Activated naive CD4-positive, alpha-beta T cell treated with anti-CD3 and anti-CD28 coated beads for 36 hours (primary cell): ENCODE measurements at places on chromosomes 2 and 18. TPM values are rescaled to one million over a fixed set of nuclear protein-coding genes. Genes with fewer than 3 reads are reported as not detected.

DNA sequence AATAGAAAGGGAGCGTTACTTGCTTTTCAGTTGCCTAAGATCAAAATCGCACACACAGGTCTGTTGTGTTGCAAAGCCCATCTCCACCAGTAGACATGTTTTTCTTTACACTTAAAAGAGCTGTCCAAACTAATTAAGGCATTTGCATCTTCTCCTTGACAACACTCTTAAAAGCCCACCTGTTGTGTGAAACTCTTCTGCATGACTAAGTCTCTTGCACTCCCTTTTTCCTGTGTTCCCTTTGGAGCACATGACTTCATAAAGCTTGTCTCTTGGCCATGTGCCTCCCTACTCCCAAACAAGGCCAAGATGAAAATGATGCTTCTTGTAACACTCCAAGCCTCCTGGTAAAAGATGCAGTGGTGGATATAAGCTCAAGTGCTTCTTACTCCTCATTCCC is 26.1 kb downstream of the PID1 start:
- DNase-seq = no peak
- no peak overlapping the region for H3K27ac ChIP-seq
- peaks cover 2% of the 10 kb centered on the region for H3K27me3 ChIP-seq
- H3K4me1 ChIP-seq = no peaks in the 10 kb centered on the region

DNA sequence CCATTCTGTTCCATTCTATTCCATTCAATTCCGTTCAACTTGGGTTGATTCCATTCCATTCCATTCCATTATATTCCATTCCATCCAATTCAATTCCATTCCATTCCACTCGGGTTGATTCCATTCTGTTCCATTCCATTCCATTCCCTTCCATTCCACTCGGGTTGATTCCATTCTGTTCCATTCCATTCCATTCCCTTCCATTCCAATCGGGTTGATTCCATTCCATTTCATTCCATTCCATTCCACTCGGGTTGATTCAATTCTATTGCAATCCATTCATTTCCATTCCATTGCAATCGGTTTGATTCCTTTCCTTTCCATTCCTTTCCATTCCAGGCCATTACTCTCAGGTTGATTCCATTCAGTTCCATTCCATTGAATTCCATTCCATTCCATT is 1138.4 kb downstream of the RPIA start:
- DNase-seq = no peak
- no peaks in the 10 kb centered on the region for H3K4me1 ChIP-seq
- H3K4me3 ChIP-seq = no peak overlapping the region

DNA sequence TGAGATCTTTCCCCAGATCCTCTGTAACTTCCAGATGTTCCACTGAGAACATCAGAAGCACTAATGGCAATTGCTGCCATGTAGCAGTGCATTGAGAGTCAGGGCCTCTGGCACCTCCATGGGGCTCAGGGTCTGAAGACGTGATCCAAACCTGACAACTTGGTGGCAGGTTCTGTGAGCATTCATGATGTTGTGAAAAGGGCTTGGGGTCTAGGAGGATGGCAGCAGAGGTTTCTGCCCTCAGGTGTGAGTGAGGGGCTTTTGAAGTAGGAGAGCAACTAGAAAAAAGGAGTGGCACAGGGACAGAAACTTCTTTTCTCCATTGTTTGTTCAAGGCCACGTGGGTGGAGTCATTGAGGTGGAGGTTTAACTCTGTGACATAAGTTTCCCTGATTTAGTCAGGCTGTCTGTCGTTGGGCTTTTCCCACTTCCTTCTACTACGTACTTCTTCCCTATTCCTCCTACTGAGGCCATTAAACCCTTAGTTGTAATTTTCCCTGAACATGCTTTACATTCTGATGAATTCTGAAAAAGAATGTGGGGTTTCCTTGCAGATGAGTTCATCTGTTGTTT is 13.1 kb downstream of the CFLAR start:
- peaks cover 60% of the 10 kb centered on the region for H3K4me1 ChIP-seq
- H3K4me3 ChIP-seq = peak overlapping the region; percentile 76
- H3K36me3 ChIP-seq = peaks cover 54% of the 10 kb centered on the region
- H3K27ac ChIP-seq = peak overlapping the region; percentile 96
- no peaks in the 10 kb centered on the region for H3K27me3 ChIP-seq

DNA sequence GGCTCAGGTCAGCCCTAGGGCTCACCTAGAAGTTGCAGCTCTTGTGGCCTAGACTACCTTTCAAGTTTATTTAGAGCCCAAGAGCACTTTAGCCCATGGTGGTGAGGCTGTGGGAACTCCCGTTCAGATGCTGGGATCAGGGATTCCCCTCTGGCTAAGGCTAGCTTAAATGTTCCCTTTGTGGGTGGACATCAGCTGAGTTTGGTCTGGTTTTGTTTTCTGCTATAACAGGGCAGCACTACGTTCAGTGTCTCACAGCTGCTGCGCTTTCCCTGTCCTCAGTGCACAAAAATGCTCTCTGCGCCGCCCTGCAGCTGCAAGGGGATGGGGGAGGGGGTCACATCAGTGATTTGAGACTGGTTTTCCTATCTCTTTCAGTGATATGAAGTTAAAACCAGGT is 170.5 kb upstream of the KCNJ3 start:
- H3K27ac ChIP-seq = no peak overlapping the region
- no peaks in the 10 kb centered on the region for H3K4me1 ChIP-seq
- no peaks in the 10 kb centered on the region for H3K36me3 ChIP-seq
- H3K4me3 ChIP-seq = no peak overlapping the region
- no peaks in the 10 kb centered on the region for H3K27me3 ChIP-seq

DNA sequence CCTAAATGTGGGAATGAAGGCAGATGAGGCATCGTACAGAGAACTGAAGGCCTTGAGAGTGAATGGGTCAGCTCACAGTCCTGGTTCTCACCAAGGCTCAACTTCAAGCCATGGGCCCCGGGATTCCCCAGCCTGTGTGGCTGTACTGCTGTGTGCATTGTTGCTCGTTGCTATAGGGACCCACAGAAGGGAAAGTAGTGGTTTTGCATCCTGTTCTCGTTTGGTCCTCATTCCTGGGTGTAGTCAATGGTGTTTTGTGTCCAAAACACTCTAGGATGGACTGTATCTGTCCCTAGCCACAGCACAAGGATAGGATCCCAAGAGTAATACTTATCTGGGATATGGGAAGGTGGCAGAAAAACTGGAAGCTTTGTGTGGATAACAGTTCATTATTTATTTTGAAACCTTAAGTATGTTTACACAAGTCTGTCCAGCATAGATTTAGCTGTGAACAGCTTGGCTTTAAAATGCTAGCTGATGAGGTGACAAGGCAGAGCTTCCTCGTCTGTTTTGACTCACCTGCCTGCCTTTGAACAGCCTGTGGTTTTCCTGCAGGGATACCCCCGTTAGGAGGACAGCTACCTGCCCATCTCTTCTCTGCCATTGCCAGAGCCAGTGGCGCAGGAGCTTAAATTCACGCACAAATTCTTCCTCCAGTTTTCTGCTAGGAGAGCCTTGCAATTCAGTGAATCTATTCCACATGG is 85.0 kb downstream of the WDSUB1 start:
- peaks cover 15% of the 10 kb centered on the region for H3K4me1 ChIP-seq
- H3K27me3 ChIP-seq = no peaks in the 10 kb centered on the region
- H3K36me3 ChIP-seq = no peaks in the 10 kb centered on the region
- H3K4me3 ChIP-seq = no peak overlapping the region
- DNase-seq = peak; percentile 44

ALPG gene
- not detected for total RNA-seq

SH3BP4 gene
- 0.42 TPM for total RNA-seq

GRCh38 chr2:240775905-240776304 is 44.1 kb downstream of the KIF1A start:
- no peak for DNase-seq
- H3K4me3 ChIP-seq = no peak overlapping the region
- no peaks in the 10 kb centered on the region for H3K36me3 ChIP-seq
- no peak overlapping the region for H3K27ac ChIP-seq

SCYGR8 gene
- not detected for total RNA-seq

GRCh38 chr2:17646838-17647701 is 106.5 kb downstream of the SMC6 start:
- no peak overlapping the region for H3K4me3 ChIP-seq
- no peaks in the 10 kb centered on the region for H3K27me3 ChIP-seq
- H3K27ac ChIP-seq = no peak overlapping the region

DNA sequence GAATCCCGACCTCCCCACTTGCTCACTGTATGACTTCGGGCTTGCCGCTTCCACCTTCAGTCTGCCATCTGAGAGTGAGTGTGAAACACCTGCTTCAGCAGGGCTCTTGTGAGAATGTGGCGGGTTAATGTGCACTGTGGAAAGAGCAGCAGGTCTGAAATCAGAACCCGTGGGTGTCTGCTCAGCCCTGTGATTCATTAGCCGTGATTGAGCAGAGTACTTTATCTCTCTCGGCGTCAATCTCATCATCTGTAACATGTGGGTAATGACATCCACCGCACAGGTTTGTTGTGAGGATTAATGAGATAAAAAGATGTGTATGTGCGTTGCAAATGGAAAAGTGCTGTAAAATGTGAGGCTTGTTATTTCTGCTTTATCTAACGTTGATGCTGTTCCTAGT is 128.6 kb downstream of the LRATD1 start:
- H3K27ac ChIP-seq = no peak overlapping the region
- no peaks in the 10 kb centered on the region for H3K27me3 ChIP-seq
- H3K4me3 ChIP-seq = no peak overlapping the region

- H3K4me1 ChIP-seq = peaks cover 4% of the 10 kb centered on the region
- no peak overlapping the region for H3K27ac ChIP-seq
- no peaks in the 10 kb centered on the region for H3K27me3 ChIP-seq
- no peak overlapping the region for H3K4me3 ChIP-seq
Observed at GRCh38 chr2:30704309-30705020, 102.8 kb downstream of the CAPN13 start.

GALNT14 gene
- 1.1 TPM for total RNA-seq

- H3K27me3 ChIP-seq = peaks cover 17% of the 10 kb centered on the region
- H3K36me3 ChIP-seq = no peaks in the 10 kb centered on the region
- no peaks in the 10 kb centered on the region for H3K4me1 ChIP-seq
- no peak for DNase-seq
- no peak overlapping the region for H3K4me3 ChIP-seq
- no peak overlapping the region for H3K27ac ChIP-seq
Observed at GRCh38 chr2:209956271-209956670, 46.2 kb upstream of the RPE start.

NCKAP5 gene
- total RNA-seq = not detected

GRCh38 chr2:48397281-48397680 is 132.7 kb upstream of the STON1 start:
- H3K27ac ChIP-seq = no peak overlapping the region
- no peaks in the 10 kb centered on the region for H3K36me3 ChIP-seq
- H3K27me3 ChIP-seq = no peaks in the 10 kb centered on the region

RAB6C gene
- total RNA-seq = not detected

DNA sequence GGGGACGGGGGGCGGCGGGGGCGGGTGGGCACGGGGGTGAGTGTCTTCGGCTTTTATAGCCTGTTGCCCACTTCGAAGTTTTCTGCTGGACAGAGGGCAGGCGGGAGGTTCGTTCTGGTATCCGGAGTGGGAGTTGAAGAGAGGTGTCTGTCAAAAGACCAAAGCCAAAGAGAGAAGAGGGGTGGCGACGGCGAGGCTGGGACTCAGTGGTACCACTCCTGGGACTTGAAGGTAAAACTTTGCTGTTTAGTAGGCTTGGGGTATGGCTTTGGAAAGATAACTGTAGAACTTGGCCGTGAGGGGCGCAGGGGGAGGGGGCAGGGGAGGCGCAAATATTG is 215.8 kb upstream of the DTNA start:
- no peak overlapping the region for H3K27ac ChIP-seq
- H3K36me3 ChIP-seq = no peaks in the 10 kb centered on the region
- H3K4me1 ChIP-seq = peaks cover 3% of the 10 kb centered on the region

SOX11 gene
- not detected for total RNA-seq

- no peak overlapping the region for H3K4me3 ChIP-seq
- no peak for DNase-seq
- no peaks in the 10 kb centered on the region for H3K4me1 ChIP-seq
Observed at GRCh38 chr2:46506131-46506706, 26.9 kb downstream of the TMEM247 start.
